ENCODE measurements at places on chromosomes 3 and 15.

DNA sequence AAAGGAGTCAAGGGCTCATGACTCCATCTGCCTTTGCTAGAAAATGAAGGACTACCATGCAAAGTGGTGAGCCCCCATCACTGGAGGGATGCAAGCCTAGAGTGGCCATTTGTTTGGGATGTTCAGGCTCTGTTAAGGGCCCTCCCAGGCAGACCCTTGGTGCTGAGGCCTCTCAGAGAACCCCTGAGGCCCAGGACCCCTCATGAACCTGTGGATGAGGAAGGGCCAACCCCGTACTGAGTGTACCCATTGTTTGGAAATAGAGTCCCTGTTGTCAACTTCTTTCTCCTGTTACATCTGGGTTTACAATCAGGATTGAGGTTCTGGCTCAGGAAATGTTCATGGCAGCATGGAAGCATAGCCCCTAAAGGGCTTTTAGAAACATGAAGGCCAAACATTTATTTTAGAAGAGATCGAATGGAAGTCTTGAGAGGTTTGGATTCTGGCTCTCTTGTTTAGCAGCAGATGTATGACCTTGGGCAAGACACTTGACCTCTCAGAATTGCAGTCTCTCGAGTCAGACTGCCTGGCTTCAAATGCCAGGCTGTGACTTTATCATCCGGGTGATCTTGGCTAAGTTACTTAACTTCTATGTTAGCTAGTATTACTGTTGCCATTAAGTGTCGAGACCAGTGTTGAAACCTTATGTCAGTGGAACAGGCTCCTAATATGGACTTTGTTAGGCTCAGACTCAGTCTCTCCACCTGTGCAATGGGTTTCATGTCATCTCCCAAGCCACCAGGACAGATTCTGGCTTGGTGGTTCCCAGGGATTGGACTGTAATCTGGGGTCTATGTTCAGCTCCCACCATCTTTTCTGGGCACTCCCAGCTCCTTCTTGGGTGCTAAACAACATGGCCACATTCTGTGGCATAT, 12.4 kb downstream of the ITGA11 start:
- no peak for DNase-seq

DNA sequence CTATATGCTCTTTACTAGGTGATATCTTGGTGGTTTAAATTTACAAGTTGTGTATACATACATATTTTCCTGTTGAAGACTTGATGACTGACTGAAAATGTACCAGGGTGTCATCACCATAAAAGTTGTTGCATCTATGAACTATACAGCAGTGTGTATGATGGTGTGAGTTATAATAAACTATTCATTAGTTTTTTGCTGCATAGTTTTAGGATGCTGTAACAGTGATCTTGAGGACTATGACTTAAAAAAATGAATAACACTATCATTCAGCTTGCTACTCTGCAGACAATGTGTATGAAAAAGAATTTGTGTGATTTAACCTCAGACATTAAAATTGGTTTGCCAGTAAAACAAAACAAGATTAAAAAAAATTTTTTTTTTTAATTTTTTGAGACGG, 49.0 kb downstream of the UBE2E2 start:
- DNase-seq: no peak

DNA sequence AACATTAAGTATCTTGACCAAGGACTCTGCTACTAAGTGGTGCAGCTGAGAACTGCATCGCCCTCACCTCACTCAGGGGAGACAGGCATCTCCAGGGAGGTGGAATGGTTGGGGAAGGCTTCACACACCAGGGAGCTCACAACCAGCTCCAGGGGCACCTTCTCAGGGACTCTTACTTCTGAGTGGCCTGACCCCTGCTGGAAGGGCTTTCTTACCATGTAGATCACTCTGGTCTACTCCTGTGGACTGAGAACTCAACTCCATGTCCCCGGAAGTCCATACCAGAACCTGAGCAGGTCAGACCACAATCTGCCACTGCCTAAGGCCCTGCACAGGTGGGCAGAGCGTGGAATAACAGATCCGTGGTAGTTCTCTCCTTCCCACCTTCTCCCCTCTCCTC, 140.5 kb downstream of the TLE3 start:
- DNase-seq: no peak

DNA sequence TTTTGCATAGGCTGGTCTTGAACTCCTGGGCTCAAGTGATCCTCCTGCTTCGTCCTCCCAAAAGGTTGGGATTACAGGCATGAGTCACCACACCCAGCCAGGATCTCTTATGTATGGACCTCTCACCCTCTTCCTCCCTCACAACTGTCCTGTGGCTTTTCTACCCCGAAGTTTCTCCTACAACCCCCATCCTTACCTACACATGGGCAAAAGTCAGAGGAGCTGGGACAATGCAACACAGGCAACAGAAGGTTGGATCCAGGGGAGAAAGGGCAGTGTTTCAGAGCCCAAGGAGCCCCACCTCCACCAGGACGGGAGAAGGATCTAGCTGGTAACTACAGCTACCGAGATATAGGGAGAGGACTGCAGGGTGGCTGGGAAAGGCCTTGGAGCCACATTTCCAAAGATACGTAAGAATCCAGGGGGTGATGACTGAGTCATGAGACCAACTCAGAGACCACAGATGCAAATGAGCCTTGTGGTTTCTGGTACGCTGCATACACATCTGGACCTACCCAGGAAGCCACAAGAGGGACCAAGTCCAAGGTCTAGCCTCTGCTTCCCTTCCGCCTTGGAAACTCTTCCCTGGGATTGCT, 13.6 kb downstream of the IGDCC4 start:
- DNase-seq: no peak

DNA sequence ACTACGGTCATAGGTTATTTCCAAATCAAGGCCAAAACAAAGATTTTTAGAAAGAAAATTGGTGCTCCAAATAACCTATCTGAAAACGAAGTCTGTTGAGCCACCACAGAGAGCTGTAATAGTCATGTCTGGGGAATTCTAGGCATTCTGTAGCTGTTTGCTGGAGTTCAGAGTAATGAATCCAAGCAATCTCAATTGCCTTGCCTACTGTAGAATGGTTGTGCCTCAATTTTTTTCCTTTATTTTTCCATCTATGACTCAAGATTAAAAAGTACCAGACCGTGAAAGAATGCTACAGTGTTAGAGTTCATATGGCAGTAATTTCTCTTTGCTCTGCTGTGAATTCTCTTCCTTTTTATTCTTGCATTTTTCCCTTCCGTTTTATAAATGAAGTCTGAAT, 1007.2 kb upstream of the ALCAM start:
- no peak for DNase-seq

GRCh38 chr3:188180114-188180513, 26.2 kb downstream of the LPP start:
- no peak for DNase-seq

- DNase-seq: no peak
Observed at GRCh38 chr3:39757307-39757706, 52.1 kb upstream of the MYRIP start.

DNA sequence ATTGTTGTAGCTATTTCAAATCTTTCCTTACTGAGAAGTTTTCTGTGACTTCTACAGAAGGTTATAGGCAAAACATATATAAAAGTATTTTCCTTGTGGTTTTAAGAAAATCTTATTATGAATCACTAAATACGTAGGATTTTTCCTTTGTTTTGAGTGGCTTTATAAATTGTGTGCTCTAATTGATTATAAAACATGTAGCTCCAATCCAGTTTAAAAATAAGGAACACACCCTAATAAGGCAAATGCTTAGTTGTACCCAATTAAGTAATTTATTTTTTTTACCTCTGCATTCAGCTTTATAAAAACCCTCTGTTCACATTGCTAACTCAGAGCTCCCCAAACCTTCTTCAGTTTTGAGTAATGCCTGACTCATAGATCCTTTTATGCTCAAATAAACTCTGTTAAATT, 408.0 kb downstream of the NAALADL2 start:
- no peak for DNase-seq

- DNase-seq: no peak
Observed at GRCh38 chr15:80478075-80478474, 73.9 kb downstream of the ARNT2 start.

DNA sequence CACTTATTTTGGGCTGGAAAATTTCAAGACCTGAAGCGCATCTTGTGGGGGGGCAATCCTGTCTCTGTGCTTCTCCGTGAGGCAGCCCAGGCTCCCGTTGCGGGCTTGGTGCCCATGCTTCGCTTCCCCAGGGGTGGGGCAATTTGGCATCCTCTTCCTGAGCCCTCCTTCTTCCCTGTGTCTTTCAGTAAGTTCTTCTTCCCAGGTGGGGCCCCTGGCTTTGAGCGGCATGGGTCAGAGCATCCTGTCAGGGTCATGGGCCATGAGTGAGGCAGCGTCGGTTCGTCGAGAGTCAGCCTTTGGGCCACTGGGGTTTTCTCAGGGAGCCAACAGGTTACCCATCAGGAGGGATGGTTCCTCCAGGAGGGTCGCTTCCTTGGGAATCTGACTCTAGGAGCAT, 200.7 kb downstream of the UBE3A start:
- DNase-seq: no peak

DNA sequence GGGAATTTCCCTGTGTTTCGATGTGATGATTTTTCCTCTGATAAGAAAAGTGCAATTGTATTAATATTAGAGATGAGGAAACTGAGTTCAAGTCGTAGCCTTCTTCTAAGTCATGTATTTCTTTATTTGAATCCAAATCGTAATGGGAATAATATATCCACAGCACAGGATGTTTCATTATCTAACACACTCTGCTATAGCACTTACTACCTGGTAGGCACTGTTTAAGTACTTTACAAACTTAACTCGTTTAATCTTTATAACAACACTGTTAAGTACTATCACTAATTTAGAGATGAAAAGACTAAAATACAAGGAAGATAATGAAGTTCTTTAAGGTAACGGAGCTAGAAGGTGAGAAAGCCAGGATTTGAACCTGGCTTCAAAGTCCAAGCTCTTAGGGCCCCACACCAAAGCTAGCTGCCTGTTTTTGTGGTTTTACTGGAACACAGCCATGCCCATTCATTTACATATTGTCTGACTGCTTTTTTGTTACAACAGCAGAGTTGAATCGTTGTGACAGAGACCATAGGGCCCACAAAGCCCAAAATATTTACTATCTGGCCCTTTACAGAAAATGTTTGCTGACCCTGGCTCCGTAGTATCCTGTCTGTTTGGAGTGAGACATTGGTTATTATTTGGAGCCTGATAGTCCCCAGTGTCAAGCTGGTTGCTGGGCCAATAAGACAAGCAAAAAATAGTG, 9.6 kb upstream of the ATP13A3 start:
- DNase-seq: no peak

DNA sequence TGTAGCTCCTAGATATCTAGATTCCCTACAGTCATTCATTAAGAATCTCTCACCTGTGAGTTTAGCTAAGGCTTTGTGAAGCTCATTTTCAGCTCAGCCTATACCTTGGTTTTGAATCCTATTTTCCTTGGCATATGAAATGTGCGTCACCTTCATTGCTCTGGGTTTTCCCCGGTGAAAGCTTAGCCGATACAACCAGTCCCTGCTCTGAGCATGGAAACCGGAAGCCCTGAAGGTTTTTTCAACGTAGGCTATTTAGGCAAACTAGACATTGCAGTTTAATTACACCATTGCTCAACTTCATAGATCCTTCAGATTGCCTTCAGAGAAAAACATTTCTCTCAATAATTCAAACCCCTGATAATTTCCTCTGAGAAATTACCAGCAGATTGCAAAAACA, 206.8 kb upstream of the TPRG1 start:
- DNase-seq: no peak

DNA sequence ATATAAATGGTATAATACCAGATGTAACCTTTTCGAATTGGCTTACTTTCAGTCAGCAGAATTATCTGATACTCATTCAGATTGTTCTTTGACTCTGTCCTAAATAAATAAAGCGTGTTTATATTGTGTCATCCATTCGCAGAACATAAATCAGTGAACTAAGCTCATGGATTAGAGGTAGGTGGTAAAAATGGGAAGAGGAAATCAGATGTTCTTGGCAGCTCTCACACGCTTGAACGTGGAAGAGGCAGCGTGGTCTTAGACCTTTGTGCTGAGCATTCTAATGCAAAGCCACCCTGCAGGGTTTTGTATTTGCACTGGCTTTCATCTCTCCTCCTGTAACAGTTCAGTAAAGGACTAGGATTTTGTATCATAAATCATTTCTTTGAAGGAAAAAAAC, 441.4 kb downstream of the GABRG3 start:
- no peak for DNase-seq

GRCh38 chr3:189947948-189948723, 172.6 kb downstream of the P3H2 start:
- DNase-seq: no peak

GRCh38 chr15:74537736-74538135, 3.3 kb upstream of the ARID3B start:
- no peak for DNase-seq

GRCh38 chr3:187858041-187858440, 112.8 kb upstream of the BCL6 start:
- no peak for DNase-seq

DNA sequence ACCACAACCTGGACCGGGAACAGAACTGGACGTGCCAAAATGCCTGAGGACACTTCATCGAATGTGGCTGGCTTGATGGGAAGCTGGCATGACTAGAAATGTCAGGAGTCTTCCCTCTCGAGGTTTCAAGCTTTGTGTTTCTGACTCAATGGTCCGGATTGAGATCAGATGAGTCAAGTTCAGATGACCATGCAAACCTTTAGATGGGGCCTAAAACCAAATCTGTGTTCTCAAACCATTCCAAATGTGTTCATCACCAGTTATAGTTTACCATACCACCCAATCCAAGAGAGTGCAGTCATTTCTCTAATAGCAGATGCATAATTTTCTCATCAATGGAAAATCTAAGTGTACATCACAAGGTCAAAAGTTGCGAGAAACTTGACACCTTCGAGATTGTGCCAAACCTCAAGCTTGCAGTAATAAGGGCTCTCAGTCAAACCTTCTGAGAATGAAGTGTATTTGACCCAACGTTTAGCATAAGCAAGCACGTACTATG, 369.1 kb downstream of the RORA start:
- no peak for DNase-seq

All from right kidney (tissue), 9 donors.